ENCODE measurements at places on chromosomes 4 and X.

- DNase-seq = no peak
Measured at GRCh38 chr4:40516651-40517050, 113.0 kb downstream of the RBM47 start.

DNA sequence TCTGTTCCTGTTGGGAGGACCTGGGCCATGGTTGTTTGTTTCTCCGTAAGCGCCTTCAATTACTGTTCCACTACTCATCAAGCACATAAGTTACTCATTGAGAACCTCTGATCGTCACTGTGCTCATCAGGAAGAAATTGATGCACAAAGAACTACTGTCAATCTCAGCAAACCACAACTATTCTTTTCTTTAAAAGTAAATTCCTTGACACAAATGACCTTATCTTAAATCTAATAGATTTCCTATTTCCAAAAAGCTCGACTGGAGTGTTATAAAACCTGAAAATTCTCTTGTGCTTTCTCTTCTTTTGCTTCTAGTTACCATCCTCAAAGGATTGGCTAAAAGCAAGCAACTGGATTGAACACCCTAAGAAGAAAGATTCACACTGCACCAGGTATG, at the start of gene MUC7:
Gene MUC7 (plus strand): TSS at position 301 of the 400 bp plus-strand sequence. CDS start 1,825 bp downstream, outside the sequence.
- DNase-seq = no peak

DNA sequence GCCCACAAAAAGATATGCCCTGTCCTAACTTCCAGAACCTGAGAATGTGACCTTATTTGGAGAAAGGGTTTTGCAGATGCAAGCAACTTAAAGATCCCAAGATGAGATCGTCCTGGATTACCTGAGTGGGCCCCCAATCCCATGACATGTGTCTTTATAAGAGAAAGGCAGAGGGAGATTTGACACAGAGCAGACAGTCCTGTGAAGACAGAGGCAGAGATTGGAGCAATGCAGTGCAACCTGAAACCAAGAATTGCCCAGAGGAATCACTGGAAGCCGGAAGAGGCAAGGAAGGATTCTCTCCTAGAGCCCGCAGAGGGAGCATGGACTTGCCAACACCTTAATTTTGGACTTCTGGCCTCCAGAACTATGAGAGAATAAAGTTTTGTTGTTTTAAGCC, 171.5 kb downstream of the SMIM20 start:
- DNase-seq = no peak

DNA sequence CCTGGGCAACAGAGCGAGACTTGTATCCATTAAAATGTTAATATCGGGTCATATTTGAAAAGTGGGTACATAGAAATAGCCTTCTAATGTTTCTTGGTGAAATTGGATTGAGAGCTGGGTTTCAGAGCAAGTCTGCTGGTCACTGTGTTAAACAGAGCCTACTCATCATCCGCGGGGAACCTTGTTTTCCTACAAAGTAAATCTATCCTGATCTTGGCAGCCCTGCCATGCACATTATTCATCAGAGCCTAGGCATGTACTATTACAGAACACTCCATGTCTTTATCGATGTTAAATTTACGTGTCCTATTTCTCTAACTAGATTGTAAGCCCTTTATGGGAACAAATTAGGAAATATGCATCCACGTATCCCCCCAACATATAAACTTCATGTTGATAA, 18.7 kb downstream of the SETD7 start:
- DNase-seq = no peak
